ENCODE measurements at places on chromosomes 2 and 18.
A peak's percentile ranks its signal among the peaks of the same experiment; 100 is the strongest.

DNA sequence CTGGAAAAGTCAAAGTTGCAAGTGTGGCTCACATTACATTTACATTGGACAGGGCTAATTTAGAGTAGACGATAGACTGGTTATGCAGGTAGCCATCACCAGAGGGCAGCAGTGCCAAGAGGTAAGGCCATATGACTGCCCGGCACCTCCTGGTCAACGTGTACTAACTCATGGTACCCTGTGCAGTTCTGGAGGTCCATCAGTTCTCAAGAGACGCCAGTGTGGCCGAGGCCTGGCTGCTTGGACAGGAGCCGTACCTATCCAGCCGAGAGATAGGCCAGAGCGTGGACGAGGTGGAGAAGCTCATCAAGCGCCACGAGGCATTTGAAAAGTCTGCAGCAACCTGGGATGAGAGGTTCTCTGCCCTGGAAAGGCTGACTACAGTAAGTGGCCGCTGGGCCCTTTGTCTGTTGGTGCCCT, 65.8 kb upstream of the EML6 start:
- DNase-seq = no peak

DNA sequence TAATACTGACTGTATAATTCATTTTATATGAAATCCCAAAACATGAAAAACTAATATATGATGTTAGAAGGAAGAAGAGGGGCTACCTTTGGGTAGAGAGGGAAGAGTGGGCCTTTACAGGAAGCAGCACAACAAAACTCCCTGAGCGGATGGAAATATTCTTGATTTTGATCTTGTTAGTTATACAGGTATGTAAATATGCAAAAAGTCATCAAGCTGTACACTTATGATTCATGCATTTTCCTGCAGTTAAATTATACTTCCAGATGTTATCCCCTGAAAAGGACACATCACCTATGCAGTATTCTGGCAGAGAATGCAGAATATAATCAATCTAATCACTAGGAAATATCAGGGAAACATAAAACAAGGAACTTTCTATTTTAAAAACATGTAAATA, 249.4 kb upstream of the MGAT5 start:
- DNase-seq = no peak

GRCh38 chr2:134866498-134867099, 28.2 kb downstream of the ACMSD start:
- DNase-seq = no peak

DNA sequence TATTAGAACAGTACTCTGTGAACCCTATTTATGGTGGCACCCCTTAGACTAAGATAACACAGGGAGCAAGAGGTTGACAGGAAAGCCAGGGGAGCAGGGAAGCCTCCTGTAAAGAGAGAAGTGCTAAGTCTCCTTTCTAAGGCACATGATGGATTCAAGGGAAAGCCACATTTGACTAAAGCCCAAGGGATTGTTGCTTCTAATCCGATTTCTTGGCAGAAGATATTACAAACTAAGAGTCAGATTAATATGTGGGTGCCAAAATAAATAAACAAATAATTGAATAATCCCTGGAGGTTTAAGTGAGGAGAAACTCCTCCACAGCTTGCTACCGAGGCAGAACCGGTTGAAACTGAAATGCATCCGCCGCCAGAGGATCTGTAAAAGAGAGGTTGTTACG, 333.2 kb downstream of the SOX11 start:
- DNase-seq = no peak

DNA sequence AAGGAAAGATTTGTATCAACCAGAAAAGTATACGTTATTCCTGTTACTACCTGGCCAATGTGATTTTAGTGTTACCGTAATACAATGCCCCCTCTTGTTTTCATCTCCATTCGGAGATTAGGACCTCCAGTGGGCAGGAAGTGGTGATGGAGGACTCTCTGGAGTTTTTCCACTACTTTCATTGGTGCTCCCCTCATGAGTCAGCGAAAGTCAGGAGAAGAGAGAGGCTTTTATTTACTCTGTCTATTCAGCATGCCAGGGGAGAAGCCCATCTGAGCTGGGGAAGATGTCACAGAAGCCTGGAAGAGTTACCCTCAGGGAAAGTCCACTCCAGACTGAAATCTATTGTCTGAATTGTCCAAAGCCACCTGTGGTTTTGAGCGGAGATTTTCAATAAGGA, 88.2 kb upstream of the THUMPD2 start:
- no peak for DNase-seq

- DNase-seq = no peak
Observed at GRCh38 chr2:41878056-41878455, 169.8 kb upstream of the PKDCC start.

GRCh38 chr2:37786191-37786698, 114.8 kb upstream of the CDC42EP3 start:
- DNase-seq = no peak

GRCh38 chr2:88829607-88830463, 138.4 kb downstream of the RPIA start:
- DNase-seq = no peak

GRCh38 chr2:237072067-237072931, 13.4 kb upstream of the COPS8 start:
- peak; percentile 66 for DNase-seq

DNA sequence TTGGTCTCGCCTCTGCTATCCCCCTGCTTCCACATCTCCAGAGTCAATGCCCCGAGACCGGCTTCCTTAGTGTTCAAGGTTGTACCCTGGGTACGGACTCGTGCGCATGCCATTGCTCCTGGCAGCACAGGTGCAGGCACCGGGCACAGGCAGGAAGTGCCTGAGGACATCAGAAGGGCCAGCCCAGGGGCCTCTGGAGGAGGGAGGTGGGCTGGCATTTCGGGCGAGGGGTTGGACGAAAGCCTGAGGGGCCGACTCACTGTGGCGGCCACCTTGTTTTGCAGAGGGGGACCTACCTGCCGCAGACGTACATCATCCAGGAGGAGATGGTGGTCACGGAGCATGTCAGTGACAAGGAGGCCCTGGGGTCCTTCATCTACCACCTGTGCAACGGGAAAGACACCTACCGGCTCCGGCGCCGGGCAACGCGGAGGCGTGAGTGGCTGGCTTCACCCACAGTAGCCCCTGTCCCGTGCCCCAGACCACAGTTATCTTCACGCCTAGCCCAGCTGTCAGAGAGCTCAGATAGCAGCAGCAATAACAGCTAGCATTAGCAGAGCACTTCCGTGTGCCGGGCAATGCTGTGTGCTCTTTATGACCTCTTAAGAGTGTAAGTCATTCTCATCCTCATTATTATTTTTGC, 12.5 kb downstream of the ITM2C start:
- no peak for DNase-seq

All from stimulated activated CD8-positive, alpha-beta memory T cell treated with anti-CD3 and anti-CD28 coated beads, Interleukin-15, amount 100 ng/mL, for 24 hours (primary cell).